ENCODE measurements at places on chromosomes 16 and 17.

- DNase-seq = no peak
These were observed 4.6 kb upstream of the PMP22 start for GRCh38 chr17:15269780-15270089.

DNA sequence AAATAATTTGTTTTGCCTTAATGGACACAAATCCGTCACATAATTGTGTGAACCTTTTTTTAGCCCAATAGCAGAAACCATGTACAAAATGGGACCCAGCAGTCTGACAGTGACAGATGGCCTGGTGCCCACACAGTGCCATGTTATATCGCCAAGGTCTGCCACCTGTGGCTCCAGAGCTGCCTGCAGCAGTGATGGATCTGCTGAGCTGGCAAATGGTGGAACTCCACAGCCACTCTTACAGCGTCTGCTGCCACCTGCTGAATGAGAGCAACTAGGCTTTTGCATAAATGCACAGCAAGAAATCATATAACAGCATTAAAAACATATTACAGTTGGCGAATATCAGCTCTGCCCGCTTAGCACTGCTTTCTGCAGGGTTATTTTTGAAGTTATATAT is 59.4 kb downstream of the NUP93 start:
- no peak for DNase-seq

- DNase-seq = no peak
These were observed 323.0 kb downstream of the CBLN1 start for GRCh38 chr16:48958681-48959080.

- no peak for DNase-seq
These were observed 157.8 kb upstream of the FAM20A start for GRCh38 chr17:68759002-68759342.

GRCh38 chr17:55580596-55581133 is 69.4 kb upstream of the SMIM36 start:
- no peak for DNase-seq

GRCh38 chr16:12132850-12133440 is 156.4 kb downstream of the SNX29 start:
- DNase-seq = no peak

Measured in stimulated activated CD8-positive, alpha-beta memory T cell treated with anti-CD3 and anti-CD28 coated beads, Interleukin-12 subunit alpha, Interleukin-12 subunit beta, amount 100 ng/mL, for 1 hour (primary cell).